ENCODE measurements at places on chromosomes 12 and 14. TPM values are rescaled to one million over a fixed set of nuclear protein-coding genes. Genes with fewer than 3 reads are reported as not detected.

- H3K4me1 ChIP-seq = no peaks in the 10 kb centered on the region
- no peak for DNase-seq
- no peaks in the 10 kb centered on the region for H3K36me3 ChIP-seq
- H3K4me3 ChIP-seq = no peak overlapping the region
- H3K27ac ChIP-seq = no peak overlapping the region
- no peaks in the 10 kb centered on the region for H3K27me3 ChIP-seq
Measured at GRCh38 chr14:37417833-37418232, 177.2 kb downstream of the FOXA1 start.

GRCh38 chr14:58298477-58299400, at the start of gene ARID4A:
ARID4A (plus strand) TSS chr14:58298555; CDS start chr14:58299855, 1,300 bp downstream.
- H3K27ac ChIP-seq = no peak within 1 kb of the TSS
- H3K27me3 ChIP-seq = no peaks in the 10 kb centered on the region
- H3K4me1 ChIP-seq = peaks cover 33% of the 10 kb centered on the region
- peak within 1 kb of the TSS; percentile 98 for H3K4me3 ChIP-seq

Gene GPR84
- total RNA-seq = 0.62 TPM

DNA sequence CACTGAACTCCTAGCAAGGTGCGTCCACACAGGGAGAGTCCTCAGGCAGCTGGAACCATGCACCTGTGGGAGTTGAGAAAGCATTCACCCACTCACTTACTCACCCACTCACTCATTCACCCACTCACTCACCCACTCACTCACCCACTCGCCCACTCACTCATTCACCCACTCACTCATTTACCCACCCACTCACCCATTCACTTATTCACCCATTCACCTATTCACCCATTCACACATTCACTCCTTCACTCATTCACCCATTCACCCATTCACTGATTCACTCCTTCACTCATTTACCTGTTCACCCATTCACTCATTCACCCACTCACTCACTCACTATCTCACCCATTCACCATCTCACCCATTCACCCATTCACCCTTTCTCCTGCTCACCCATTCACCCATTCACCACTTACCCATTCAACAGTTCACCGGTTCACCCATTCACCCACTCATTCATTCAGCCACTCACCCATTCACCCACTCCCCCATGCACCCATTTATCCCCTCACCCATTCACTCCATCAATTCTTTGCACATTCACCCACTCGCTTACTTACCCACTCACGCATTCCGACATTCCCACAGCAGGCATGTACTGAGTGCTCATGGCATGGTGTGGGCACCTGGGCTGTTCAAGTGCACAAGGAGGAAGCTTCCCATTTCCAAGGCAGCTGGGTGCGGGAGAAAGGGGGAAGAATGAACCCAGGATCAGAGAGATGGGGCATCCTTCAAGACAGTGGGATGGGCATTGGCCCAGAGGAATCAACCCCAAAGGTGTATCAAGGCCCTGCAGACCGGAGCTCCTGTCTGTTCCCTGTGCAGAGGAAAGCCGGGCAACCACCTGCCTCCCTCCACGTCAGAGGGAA, 135.2 kb upstream of the C14orf180 start:
- H3K4me3 ChIP-seq = no peak overlapping the region
- peaks cover 3% of the 10 kb centered on the region for H3K36me3 ChIP-seq
- DNase-seq = no peak
- peaks cover 15% of the 10 kb centered on the region for H3K27me3 ChIP-seq

- H3K36me3 ChIP-seq = peaks cover 15% of the 10 kb centered on the region
- H3K27me3 ChIP-seq = no peaks in the 10 kb centered on the region
- peaks cover 3% of the 10 kb centered on the region for H3K4me1 ChIP-seq
- DNase-seq = no peak
- H3K27ac ChIP-seq = no peak overlapping the region
Measured at GRCh38 chr12:64187370-64187769, 34.7 kb downstream of the KICS2 start.

DNA sequence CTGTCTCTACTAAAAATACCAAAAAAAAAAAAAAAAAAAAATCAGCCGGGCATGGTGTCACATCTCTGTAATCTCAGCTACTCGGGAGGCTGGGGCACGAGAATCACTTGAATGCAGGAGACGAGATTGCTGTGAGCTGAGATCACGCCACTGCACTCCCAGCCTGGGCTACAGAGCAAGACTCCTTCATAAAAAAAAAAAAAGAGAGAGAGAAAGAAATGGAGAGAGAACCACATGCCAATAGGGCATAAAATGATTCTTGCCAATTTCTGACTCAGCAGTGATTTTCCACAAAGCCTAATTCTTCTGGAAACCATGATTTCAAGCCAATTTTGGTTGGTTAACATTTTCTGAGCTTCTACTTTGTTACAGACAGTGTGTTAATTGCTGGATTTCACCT, 250.4 kb upstream of the SEL1L start:
- H3K4me3 ChIP-seq = no peak overlapping the region
- no peak for DNase-seq
- H3K27me3 ChIP-seq = peaks cover 4% of the 10 kb centered on the region
- no peaks in the 10 kb centered on the region for H3K36me3 ChIP-seq

DNA sequence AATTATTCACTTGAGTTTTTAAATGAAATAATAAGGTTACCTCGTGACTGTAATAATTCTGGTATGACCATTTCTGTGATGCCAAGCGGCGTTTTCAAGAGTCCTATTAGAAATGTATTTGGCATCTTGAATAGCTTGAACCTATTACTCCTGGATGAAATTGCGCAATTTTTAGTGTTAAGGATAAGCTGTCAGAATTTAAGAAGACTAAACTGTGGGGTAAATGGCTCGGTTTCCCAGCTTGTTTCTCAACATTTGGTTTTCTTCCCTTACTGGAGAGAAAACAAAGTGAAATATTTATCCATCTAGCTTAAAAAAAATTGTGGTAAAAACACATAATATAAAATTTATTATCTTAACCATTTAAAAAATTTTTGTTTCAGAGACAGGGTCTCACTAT, 26.8 kb downstream of the PCNX1 start:
- H3K27me3 ChIP-seq = no peaks in the 10 kb centered on the region
- H3K4me3 ChIP-seq = no peak overlapping the region
- peak overlapping the region; percentile 72 for H3K27ac ChIP-seq
- DNase-seq = no peak
- peaks cover 58% of the 10 kb centered on the region for H3K4me1 ChIP-seq

- no peaks in the 10 kb centered on the region for H3K27me3 ChIP-seq
- DNase-seq = no peak
- peak overlapping the region; percentile 87 for H3K4me3 ChIP-seq
- peaks cover 6% of the 10 kb centered on the region for H3K36me3 ChIP-seq
- peak overlapping the region; percentile 94 for H3K27ac ChIP-seq
Measured at GRCh38 chr14:39433452-39433813, 1.2 kb upstream of the FBXO33 start.

Gene AMN
- total RNA-seq = 0.72 TPM

Gene TMEM253
- total RNA-seq = not detected

Gene RFX4
- not detected for total RNA-seq

DNA sequence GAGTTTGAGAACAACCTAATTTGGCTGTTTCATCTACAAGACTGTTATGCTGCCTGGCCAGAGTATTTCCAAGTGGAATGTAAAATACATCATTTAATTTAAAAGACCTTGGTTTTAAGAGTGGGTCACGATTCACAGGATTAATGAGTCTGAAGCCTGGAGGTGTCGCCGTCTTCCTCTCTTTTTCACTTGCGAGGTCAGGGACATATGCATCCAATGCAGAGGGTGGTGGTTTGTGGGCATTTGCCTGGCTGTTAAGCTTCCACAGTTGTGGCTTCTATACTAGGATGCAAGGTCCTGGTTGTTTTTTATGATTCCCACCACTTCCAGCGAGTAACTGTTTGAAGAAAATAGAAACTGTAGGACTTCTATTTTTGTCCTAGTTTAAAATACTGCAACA, 22.8 kb upstream of the RASSF3 start:
- H3K27me3 ChIP-seq = no peaks in the 10 kb centered on the region
- H3K4me3 ChIP-seq = no peak overlapping the region
- H3K36me3 ChIP-seq = no peaks in the 10 kb centered on the region
- H3K4me1 ChIP-seq = peaks cover 25% of the 10 kb centered on the region

Gene KCNC2
- total RNA-seq = not detected

Gene SLC2A14
- 0.08 TPM for total RNA-seq

Gene GNB3
- not detected for total RNA-seq

DNA sequence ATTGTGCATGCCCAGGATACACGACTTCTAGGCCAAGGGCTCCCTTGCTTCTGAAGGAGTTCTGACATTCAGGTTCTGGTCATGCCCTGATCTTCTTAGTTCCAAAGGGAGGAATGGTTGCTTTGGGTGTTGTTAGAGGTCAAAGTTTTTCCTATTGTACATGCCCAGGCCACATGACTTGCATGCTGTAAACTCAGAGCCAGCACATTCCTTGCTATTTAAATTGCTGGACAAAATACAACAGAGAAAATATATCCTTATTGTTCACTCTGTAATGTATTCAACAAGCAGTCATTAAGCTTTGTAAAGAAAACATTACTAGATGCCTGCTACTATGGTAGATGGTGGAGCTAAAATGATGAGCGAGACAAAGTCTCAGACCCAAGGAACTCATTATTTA, 71.2 kb upstream of the COCH start:
- no peaks in the 10 kb centered on the region for H3K36me3 ChIP-seq
- H3K4me1 ChIP-seq = no peaks in the 10 kb centered on the region
- H3K27ac ChIP-seq = no peak overlapping the region
- no peak for DNase-seq
- no peak overlapping the region for H3K4me3 ChIP-seq

DNA sequence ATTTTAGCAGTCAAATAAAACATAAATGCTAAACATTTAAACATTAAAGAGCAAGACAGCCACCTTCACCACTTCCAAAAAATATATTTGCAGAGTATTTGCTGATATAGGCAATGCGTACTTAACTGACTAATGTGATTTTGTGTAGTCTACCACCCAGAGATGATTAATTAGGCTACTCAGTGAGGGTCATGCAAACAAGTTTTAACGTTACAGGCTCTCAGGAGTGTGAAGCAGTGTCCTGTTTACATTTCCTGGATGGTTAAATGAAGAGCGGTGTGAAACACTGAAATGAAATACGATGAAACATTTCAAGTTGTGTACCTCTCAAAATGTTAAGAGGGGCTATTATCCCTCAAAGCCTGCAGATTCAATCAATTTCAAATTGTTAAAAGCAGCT, 165.8 kb upstream of the LRIG3 start:
- H3K36me3 ChIP-seq = no peaks in the 10 kb centered on the region
- peaks cover 6% of the 10 kb centered on the region for H3K27me3 ChIP-seq
- no peak overlapping the region for H3K27ac ChIP-seq

Gene DLST
- 134 TPM for total RNA-seq

Gene KRT77
- not detected for total RNA-seq

DNA sequence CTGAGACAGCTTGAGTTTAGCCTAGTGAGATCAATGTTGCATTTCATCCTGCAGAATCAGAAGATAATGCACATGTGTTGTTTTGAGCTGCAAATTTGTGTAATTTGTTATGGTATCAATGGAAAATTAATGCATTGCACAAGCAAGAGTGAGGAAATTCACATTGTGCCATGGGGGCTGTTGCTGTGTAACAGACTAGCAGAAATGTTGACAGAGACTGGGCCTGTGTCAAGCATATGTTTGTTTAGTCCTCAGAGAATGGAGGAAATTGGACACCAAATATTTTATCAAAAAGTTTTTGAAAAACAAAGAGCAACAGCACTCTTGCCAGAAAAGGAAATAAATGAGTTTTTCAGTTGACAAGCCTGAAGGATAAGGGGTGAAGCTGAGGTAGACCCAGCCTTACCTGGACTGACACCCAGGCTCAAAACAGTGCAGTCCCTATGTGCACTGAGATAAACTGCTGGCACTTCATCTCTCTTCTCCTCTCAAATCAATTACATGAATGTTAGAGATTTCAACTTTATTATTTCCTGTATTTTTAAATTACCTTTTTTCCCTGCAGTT, 1150.0 kb downstream of the FSCB start:
- no peak overlapping the region for H3K27ac ChIP-seq
- DNase-seq = no peak

GRCh38 chr12:6827982-6828780, at the start of gene P3H3:
P3H3 (plus strand) TSS chr12:6828407; CDS start chr12:6828441, 34 bp downstream.
- peak; percentile 46 for DNase-seq
- H3K27me3 ChIP-seq = peaks cover 58% of the 10 kb centered on the region
- H3K36me3 ChIP-seq = no peaks in the 10 kb centered on the region
- H3K4me3 ChIP-seq = peak within 1 kb of the TSS; percentile 84
- H3K27ac ChIP-seq = peak within 1 kb of the TSS; percentile 51

Gene ABCD2
- 3.1 TPM for total RNA-seq

DNA sequence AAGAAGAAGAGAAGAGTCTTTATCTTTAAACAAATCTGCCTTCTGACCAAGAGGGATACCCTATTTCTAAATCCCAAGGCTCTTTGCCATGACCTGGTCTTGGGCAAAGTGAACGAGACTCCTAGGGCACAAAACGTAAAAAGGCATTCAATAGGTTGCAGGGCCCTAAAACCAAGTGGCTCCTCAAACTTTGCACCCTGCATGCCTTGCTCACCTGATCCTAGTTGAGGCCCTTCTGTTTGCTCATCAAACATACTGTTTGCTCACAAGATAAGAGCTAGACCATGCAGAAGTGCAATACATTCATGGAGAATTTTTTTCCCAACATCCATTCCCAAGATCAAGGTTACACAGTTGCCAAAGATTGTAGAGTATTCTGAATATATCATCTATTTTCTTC, 7.9 kb upstream of the PRH1 start:
- H3K27ac ChIP-seq = no peak overlapping the region
- no peak overlapping the region for H3K4me3 ChIP-seq
- no peaks in the 10 kb centered on the region for H3K27me3 ChIP-seq
- no peaks in the 10 kb centered on the region for H3K4me1 ChIP-seq

GRCh38 chr12:57456145-57456700, 1.1 kb downstream of the INHBE start:
- H3K36me3 ChIP-seq = no peaks in the 10 kb centered on the region
- H3K4me3 ChIP-seq = peak overlapping the region; percentile 77
- H3K27me3 ChIP-seq = peaks cover 5% of the 10 kb centered on the region

Gene ESRRB
- total RNA-seq = not detected

Gene NTS
- total RNA-seq = not detected

GRCh38 chr14:26863736-26864135, 265.9 kb upstream of the NOVA1 start:
- DNase-seq = no peak
- no peaks in the 10 kb centered on the region for H3K27me3 ChIP-seq
- no peak overlapping the region for H3K4me3 ChIP-seq
- H3K4me1 ChIP-seq = no peaks in the 10 kb centered on the region
- no peak overlapping the region for H3K27ac ChIP-seq

DNA sequence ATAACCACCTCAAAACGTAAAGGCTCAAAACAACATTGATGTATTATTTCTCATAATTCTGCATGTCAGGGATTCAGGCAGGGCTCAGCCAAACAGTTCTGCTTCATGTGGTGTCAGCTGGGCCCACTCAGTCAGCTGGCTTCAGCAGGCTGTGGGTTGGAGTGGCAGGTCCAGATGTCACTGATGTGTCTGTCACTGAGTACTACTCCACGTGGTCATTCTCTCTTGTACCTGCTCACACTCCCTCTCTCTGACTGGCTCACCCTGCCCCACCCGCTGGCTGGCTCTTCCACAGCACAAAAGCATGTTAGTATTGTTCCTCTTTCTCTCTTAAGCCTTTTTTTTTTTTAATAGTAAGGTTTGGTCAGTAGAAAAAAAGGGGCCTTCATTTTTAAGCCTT, 182.4 kb downstream of the DICER1 start:
- H3K27ac ChIP-seq = no peak overlapping the region
- DNase-seq = no peak
- H3K27me3 ChIP-seq = peaks cover 25% of the 10 kb centered on the region
- no peak overlapping the region for H3K4me3 ChIP-seq
- H3K4me1 ChIP-seq = no peaks in the 10 kb centered on the region
